BJ (cell line): ENCODE measurements at places on chromosomes 12 and 14.

- DNase-seq = no peak
Observed at GRCh38 chr12:21073129-21073528, 57.9 kb upstream of the SLCO1B1 start.

GRCh38 chr14:92173668-92174067 is 51.9 kb downstream of the CPSF2 start:
- DNase-seq = no peak

- DNase-seq = no peak
Observed at GRCh38 chr12:106425061-106425702, 67.6 kb downstream of the POLR3B start.

DNA sequence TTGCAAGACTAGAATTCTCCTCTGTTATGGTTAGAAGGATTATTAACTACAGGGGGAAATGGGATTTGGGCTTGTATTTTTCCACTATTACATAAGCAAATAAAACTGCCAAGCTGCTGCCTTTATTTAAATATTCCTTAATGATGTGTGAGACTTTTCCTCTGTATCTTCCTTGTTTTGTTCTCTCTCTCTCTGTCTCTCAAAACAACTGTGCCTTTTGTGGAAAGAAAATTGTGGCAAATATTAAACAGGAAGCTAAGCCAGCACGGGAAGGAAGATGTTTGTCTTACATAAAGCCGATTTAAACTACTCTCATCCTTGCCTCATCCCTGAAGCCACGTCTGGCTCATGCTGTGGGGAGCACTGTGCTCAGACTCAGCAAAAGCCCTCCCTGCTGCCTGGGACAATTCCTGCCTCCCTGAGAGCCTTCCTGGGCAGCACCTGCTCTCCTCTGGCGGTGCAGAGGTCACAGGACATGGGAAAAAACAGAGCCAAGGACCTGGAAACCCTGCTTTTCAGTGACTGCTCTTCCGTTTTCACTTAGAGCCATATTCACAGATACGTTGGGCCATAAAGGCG is 237.2 kb downstream of the SLC15A4 start:
- no peak for DNase-seq

DNA sequence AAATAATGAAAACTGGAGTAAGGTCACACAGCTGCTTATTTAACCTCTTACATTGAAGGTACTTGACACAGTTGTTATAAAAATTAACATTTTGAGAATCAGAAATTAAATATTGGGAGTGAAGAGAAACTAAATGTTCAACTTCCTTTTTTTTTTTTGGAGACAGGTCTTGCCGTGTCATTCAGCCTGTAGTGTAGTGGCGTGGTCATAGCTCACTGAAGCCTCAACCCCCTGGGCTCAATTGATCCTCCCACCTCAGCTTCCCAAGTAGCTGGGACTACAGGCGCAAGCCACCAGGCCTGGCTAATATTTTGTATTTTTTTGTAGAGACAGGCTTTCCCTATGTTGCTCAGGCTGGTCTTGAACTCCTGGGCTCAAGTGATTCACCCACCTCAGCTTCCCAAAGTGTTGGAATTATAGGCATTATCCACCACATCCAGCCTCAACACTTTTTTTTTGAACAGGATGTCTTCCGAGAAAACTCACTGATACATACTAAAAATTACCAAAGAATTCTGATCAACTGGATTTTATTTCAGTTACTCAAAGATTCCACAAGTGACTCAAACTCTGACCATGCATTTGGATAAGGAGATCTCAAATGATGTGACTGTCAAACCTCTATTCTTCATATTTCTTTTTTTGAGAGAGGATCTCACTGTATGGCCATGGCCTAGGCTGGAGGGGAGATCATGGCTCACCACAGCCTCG is 35.4 kb downstream of the SGPP1 start:
- DNase-seq = no peak

- no peak for DNase-seq
Observed at GRCh38 chr12:44616402-44616801, 259.7 kb downstream of the NELL2 start.

DNA sequence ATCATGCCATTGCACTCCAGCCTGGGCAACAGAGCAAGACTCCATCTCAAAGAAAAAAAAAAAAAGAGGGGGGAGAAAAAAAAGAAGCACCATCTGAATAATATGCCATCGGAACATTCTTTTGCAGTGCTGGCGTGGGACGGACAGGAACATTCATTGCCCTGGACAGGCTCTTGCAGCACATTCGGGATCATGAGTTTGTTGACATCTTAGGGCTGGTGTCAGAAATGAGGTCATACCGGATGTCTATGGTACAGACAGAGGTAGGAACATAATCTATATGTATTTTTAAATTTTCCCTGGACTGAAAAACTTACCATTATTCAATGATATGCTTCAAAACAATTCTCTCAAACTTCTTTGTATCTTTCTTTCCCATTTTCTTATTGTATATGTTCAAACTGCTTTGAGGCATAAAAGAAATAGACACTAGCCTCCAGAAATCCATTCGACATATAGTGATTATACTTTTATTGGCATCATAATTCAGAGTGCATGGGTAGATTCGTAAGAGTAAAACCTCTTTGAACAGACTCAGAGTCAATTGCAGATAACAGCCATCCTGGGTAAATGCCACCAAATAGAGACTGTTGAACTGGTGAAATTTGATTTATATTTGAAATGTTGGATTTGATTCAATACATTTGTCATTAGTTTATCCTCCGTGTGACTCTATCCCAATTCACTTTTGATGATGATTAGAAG is 199.7 kb downstream of the EPS8 start:
- DNase-seq = no peak
